ENCODE measurements at places on chromosomes 6 and 20.

DNA sequence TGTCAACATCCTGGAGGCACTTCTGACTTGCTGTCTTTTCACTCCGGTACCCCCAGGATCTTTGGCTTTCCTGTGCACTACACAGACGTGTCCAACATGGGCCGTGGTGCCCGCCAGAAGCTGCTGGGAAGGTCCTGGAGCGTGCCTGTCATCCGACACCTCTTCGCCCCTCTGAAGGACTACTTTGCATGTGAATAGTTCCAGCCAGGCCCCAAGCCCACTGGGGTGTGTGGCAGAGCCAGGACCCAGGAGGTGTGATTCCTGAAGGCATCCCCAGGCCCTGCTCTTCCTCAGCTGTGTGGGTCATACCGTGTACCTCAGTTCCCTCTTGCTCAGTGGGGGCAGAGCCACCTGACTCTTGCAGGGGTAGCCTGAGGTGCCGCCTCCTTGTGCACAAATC is 12.0 kb upstream of the MAPRE1 start:
- DNase-seq, result no peak

DNA sequence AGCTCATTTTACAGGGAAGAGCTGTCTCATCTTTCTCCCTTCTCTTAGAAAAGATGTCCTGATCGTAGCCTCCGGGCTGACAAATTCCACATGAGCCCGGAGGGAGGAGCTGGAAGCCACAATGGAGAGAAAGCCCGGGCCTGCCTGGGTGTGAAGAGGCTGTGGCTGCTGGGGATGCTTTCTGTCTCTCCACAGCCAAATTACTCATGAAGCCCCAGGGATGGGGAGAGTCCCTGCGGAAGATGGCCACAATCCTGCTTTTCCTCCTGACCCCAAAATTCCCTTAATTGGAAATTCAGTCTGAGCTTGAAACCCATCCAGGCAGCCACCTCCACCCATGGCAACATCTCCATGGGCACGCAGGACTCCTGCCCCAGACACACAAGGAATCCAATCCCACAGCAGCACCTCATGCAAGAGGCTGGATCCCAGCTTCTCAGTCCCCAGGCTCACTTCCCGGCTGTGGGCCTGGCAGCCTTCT is 32.4 kb downstream of the JPH2 start:
- no peak for DNase-seq

DNA sequence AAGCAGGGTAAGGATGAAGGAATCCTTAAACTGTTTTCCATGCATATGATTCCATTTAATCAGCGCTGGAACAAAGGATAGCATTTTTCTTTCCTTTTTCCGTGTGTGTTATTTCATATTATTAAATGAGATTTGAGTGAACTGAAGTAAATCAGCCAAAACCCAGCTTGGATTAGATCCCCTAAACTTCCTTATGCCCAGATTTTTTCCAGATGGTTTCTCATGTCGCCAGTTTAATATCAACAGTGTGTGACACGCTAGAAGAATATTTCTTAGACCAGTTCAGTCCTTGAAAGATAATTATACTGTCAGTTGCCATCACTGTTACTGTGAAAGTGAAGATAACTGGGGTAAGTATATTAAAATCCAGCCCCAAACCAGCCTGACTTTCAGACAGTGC is 1009.4 kb downstream of the KIF16B start:
- no peak for DNase-seq

GRCh38 chr6:169205176-169206160 is 48.2 kb downstream of the THBS2 start:
- DNase-seq, result no peak

GRCh38 chr20:54040531-54040930 is 29.9 kb downstream of the BCAS1 start:
- no peak for DNase-seq
